ENCODE measurements at places on chromosomes 3 and 15.

DNA sequence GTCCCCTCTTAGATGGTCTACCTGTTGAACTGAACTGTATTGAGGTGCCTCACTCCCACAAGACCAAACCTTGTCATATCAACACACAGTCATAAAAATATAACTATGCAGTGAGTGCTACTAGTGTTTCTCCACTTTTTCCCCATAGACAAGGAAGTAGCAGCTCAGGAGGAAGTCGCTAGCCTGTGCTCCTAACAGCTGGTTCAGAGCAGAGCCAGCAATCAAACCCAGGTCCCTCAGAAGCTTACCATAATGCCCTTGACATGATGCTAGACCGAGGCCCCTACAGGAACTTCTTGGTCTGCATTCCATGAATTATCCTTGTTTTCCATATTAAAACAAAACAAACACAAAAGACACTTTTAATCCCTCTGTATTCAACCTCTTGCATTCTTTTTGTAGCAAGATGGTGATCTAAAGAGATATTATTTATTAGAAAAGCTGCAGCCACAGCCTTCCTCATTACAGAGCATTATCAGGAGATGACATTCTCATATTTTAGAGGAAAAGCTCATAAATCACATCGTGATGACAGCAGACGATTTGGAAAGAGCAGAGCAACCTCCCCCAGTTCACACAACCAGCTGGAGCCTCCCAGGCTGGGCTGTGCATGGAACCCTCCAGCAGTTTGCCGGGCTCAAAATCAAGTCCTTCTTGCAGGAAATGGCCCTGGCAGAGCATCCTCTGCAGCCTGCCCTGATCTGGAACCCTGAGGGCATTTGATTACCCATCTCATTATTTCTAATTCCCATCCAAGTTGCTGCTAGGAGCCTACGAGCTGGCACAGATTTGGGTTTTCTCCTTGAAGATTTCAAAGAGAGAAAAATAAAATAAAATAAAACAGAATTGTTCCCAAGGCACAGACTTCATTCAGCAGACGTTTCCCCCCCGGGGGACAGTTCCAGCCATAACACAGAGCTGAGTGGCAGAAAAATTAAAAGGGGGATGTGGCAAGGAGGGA, 118.8 kb downstream of the SRGAP3 start:
- DNase-seq, result no peak

GRCh38 chr3:34150992-34151391, 352.6 kb downstream of the PDCD6IP start:
- no peak for DNase-seq

GRCh38 chr15:69919816-69920215, 177.9 kb downstream of the TLE3 start:
- DNase-seq, result peak; percentile 87

GRCh38 chr3:148923592-148923991, 58.5 kb downstream of the CPA3 start:
- no peak for DNase-seq

DNA sequence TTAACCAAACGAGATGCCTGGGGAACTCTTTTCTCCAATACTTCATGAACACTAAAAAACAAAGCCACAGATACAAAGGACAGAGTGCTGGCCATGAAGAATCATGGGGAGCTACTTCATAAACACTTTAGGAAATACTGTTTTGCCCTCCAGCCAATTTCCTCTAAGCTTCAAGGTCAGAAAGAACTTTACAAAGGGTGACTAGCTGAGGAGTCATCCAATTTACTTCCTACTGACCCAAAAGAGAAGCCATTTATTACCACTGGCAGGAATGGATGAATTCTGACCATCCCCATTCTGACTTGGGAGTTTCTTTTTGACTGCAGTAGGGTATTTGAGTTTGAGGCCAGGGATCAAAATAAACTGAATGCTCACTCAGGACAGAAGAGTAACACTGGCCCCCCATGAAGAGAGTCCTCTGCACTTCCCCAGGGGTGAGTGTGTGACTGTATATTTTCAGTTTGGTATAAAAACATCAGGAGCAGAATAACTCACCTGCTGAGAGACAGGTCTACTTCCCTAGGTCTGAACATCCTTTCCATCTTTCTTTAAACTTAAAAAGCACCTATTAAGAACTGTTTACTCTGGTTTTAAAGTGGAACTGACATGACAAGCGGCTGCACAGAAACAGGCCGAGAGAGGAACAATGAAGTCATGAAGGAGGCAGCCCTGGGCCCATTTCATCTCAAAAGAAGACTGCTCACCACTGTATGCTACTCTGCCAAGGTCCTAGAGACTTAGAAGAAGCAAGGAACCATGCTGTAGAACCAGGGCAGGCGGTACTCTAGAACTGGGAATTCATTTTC, 203.6 kb downstream of the TNIK start:
- DNase-seq, result no peak

All from ecto neural progenitor cell (in vitro differentiated cells).